ENCODE measurements at places on chromosomes 16 and 17.

DNA sequence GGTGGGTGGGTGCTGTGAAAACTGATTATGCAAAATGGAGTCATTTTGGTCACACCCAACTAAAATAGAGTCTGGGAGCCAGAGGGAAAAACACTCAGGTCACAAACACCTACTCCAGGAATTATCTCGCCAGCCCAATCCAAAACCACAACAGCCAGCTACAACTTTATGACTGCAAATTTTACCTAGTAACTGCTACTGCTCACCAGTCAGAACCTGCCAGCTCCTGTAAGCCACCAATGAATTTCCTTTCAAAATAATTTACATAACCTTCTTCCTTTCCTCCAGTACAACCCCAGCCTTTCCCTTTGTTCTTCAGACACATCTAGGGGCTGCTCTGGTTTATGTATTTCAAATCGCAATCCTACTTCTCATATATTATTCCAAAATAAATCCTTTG is 52.6 kb upstream of the DYNLRB2 start:
- DNase-seq: no peak

- no peak for DNase-seq
These were observed 8.2 kb downstream of the TMEM106A start for GRCh38 chr17:43219746-43220380.

GRCh38 chr17:68944435-68945035 is 10.7 kb downstream of the ABCA8 start:
- DNase-seq: no peak

- no peak for DNase-seq
These were observed 1.4 kb downstream of the ALDOC start for GRCh38 chr17:28575126-28575795.

GRCh38 chr17:73820686-73821448 is 176.6 kb upstream of the SDK2 start:
- no peak for DNase-seq

- DNase-seq: no peak
These were observed 22.1 kb downstream of the SLC16A3 start for GRCh38 chr17:82250868-82251500.

DNA sequence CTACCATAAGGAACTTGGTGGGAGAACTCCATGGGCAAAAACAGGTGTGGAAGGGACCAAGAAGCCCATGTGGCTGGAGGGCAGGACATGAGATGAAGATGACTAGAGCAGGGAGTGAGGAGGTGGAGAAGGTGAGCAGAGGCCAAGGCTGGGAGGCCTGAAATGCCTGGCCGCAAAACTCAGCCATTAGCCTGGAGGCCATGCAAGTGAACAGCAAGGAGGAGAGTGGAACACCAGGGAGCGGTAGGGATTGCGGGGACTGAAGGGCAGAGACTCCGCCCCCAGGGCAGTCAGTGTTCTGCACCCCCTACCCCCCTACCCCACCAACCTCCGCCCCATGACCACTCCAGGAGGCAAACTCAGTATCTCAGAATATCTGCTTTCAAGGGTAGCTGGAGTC is 17.0 kb downstream of the BCL7C start:
- DNase-seq: no peak

DNA sequence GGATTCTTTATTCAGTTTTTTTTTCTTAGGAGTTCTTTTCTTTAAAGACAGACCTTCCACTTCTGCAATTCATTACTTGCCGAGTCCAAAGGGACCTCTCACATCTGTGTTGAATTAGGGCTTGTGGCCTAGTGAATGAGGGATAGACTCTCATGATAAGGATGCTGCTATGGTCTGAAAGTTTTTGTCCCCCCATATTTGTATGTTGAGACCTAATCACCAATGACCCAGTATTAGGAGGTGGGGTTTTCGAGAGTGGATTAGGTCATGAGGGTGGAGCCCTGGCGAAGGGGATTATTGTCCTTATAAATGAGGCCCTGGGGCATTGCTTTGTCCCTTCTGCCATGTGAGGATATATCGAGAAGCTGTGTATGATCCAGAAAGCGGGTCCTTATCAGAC is 9.5 kb downstream of the KRT12 start:
- no peak for DNase-seq

DNA sequence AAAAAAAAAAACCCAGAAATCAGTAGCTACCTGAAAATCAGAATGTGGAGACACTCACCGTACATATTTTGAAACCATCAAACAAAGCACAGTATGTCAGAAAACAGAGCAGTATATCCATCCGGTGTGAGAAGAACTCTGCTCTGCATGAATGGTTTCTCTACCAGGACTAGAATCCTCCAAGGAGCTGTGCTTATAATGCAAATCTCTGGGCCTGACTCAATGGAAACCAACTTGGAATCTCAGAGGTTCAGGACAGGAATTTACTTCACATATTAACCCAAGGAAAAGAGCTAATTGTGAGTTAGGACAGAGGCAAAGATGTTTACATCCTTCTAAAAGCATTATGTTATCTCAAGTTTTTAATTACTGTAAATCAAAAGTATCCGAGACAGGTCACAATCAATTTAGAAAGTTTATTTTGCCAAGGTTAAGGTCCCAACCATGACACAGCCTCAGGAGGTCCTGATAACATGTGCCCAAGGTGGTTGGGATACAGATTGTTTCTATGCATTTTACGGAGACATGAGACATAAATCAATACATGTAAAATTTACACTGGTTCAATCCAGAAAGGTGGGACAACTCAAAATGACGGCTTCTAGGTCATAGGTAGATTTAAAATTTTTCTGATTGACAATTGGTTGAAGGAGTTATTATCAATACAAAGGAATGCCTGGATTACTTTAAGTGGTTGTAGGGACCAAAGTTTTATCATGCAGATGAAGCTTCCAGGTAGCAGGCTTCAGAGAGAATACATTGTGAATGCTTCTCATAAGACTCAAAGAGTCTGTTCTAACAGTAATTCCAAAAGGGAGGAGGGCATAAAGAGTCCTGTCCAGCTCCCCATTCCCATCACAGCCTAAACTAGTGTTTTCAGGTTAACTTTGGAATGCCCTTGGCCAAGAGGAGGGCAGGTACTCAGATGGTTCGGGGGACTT is 164.1 kb downstream of the CDH8 start:
- no peak for DNase-seq

- no peak for DNase-seq
These were observed 2.1 kb upstream of the ADGRG5 start for GRCh38 chr16:57540387-57540786.

DNA sequence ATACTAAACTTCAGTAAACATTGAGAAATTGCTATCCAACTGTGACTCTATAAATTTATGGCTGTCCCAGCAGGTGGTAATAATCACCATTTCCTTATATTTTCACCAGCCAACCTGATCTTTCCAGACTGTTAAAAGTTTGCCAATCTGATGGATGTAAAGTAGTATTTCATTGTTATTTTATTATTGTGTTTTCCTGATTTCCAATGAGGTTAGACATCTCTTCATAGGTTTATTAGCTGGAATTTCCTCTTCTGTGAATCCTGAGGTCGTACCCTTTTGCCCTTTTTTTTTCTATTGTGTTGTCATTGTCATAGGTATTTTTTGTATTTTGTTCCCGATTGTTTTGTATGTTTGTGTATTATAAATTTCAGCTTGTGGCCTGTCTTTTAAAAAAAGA is 31.7 kb downstream of the BMERB1 start:
- no peak for DNase-seq

GRCh38 chr17:31692027-31692426 is 167.0 kb downstream of the COPRS start:
- DNase-seq: no peak

DNA sequence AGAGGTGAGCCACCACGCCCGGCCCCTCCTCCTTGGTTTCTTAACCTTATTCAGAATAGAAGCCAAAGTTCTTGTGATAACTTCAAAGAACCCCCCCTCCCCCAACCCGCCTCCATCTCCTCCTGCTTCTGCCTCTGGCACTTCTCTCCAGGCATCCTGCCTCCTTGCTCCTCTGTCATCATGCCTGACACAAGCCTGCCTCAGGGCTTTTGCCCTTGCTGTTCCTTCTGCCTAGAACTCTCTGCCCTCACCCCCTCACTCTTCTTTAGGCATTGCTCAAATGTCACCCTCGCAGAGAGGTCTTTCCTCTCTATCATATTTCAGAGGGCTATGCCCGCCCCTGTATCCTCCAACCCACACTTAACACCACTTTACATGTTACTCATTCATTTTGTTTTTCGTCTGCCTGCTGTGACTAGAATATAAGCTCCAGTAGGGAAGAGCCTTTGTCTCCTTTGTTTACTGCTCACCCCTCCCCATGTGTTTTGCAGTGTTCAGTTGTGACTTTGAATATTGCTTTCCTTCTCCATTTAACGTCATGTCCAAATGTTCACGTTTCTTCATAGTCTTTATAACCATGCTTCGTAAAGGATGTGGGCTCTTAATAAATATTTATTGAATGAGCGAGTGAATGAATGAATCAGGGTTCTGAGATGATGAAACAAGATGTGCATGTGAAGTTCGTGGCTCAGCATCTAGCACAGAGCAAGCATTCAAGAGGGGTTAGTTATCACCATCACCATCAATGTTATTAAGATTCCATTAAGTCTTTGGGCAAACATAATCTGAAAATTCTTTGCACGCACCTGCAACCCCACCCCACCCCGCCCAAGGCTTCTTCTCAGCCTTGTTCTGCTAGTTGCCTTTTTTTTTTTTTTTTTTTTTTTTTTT is 186.2 kb upstream of the WSCD1 start:
- no peak for DNase-seq

DNA sequence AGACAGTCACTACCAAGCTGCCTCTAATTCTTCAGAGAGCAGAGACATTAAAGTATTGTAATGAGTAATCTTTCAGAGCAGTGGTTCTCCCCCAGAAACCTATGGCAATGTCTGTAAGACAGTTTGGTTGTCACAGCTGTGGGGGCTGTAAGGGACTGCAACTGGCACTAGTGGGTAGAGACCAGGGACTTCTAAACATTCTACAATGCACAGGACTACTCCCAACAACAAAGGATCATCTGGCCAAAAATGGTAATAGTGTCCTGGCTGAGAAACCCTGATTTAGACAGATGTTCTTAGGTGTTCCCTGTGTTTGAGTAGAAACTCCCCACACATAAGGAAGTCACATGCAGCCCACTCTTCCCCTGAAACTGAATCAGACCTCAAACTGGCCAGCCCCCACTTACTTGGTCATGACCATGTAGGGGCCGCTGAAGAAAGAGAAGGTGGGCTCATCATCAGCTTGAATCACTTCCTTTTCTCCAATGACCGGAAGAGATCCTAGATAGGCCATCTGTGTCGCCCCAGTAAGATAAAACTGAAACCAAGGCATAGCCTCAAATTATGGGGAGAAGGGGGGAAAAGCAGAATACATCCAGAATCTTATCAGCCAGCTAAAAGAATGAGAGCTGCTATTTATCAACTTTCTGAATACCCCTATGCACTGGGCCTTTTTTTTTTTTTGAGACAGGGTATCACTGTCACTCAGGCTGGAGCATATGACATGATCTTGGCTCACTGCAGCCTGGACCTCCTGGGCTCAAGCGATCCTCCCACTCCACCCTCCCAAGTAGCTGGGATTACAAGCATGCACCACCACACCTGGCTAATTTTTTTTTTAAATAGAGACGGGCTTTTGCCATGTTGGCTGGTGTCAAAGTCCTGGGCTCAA is 75.8 kb downstream of the TEX14 start:
- DNase-seq: no peak

GRCh38 chr17:28957277-28957991 is 6.1 kb upstream of the PHF12 start:
- DNase-seq: no peak

DNA sequence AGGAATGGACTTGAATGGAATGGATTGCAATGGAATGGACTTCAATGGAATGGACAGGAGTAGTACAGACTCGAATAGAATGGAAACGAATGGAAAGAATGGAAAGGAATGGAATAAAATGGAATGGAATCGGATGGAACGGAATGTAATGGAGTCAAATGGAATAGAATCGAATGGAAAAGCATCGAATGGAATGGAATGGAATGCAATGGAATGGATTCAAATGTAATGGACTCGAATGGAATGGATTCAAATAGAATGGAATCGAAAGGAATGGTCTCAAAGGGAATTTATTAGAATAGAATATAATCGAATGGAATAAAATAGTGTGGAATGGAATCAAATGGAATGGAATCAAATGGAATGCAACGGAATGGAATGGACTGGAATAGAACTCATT is 484.9 kb upstream of the WSB1 start:
- DNase-seq: no peak

DNA sequence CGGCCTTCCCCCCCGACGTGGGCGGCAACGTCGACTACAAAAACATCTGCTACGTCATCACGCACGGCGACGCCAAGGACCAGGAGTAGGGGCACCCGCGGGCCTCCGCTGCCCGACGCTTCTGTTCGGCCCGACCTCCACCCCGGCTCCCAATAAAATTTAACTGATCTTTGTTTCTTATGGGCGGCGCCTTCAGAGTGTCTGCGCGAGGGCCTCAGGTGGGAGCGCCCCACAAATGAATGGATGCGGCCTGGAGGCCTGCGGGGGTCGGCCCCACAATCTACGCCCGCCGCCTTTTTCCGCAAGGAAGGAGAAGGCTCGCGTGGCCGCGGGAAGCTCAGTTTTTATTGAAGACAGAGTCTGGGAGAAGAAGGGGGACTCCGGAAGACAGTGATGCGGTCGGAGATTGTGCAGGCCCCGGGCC is 3.2 kb downstream of the MYL11 start:
- DNase-seq: peak; percentile 81

DNA sequence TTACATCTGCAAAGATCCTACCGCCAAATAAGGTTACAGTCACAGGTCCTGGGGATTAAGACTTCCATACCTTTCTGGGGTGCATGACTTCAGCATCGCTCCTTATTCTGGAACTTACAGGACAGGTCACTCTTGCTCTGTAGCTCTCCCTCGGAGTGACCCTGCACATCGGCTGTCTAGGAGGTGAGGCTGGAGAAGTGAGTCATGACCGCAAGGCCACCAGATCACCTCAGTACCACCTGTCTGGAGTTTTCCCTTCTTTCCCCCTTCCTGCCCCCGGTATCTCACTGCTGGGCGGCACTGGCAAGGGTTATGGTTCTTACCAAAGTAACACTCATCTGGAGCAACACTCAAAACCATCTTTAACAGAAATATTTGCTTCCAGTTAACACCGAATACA is 374.8 kb downstream of the SLC39A11 start:
- DNase-seq: no peak

DNA sequence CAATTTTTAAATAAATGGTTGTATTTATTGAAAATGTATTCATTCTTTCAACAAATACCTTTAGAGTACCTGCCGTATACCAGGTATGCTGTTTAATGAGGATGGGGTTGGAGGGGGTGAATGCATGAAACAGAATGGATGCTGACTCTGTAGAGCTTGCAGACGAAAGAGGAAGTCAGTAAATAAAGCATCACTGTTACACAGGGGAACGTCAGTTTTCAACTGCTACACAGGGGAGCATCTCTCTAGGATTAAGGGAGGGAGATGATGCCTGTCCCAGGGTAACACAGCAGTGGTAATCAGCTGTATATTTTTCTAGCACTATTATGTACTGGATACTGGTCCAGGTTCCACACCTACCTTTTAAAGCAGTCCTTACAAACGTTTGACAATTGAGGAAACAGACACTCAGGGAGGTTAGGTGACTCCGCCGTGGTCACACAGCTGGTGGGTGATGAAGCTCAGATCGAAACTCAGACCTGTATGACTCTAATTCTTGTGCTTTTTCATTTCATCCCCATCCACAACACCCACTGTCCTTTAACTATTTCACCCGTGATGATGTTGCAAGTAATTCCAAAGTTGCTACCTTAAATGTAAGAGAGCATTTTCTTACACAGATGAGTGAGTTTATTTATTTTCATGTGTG is 452.1 kb upstream of the HSBP1 start:
- no peak for DNase-seq

GRCh38 chr17:39648616-39649366 is 11.8 kb downstream of the STARD3 start:
- no peak for DNase-seq

Measured in stimulated activated CD4-positive, alpha-beta T cell treated with anti-CD3 and anti-CD28 coated beads, Interleukin-15, amount 100 ng/mL, for 48 hours (primary cell).